Right lung (tissue), 10 donors: ENCODE measurements at places on chromosomes 16 and 17.
A peak's percentile ranks its signal among the peaks of the same experiment; 100 is the strongest.

GRCh38 chr17:73435412-73435811 lies 123.6 kb upstream of the CDC42EP4 start:
- DNase-seq = no peak

GRCh38 chr17:6496640-6497441 lies 52.6 kb downstream of the PIMREG start:
- no peak for DNase-seq

DNA sequence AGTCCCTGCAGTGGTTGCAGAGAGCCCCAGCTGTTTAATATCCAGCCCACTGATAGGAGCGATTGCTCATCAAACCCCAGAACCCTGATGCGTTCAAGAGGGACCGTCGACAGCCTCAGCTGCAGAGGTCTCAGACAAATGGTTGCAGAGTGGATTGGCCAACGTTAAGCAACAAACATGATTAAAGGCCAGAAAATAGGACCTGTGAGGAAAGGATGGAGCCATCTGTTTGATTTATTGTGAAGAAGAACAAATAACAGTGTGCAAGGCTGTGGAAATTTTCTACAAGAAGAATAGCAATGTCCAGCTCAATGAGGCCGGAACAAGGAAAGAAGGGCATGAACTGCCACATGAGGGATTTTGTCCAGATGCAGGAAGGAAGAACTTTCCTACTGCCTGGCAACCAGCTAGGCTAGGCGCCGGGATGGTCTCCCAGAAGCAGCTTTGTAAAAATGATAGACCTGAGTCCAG lies 138.4 kb upstream of the DNAH9 start:
- peak; percentile 19 for DNase-seq

DNA sequence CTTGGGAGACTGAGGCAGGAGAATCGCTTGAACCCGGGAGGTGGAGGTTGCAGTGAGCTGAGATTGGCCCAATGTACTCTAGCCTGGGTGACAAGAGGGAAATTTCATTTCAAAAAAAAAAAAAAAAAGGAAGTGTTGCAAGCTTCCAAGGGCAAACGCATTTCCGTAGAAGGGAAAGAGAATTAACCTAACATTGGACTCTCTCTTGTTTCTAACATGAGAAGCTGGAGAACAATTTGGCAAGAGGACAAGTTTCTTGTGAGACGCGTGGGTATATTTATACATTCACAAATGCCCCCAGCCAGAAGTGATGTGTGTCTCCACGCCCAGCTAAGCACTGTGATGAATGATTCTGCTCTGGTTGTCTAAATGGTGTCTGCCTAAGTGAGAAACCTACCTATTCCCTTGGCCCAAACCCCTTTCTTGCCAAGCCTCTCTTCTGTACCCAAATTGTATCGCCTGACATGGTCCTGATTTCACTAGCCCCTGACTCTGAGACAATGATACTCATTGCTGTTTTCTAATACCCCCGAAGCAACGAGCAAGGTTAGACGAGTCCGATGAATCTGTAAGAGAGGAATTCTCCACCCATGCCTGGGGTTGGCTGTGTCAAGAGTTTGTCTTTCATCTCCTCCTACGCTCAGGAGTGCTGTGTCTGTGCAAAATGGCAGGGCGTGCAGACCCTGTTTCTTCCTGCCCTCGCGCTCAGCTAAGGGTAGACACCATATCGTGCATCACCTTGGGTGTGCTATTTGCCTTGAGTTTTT lies 14.2 kb upstream of the ST6GALNAC2 start:
- DNase-seq = no peak

DNA sequence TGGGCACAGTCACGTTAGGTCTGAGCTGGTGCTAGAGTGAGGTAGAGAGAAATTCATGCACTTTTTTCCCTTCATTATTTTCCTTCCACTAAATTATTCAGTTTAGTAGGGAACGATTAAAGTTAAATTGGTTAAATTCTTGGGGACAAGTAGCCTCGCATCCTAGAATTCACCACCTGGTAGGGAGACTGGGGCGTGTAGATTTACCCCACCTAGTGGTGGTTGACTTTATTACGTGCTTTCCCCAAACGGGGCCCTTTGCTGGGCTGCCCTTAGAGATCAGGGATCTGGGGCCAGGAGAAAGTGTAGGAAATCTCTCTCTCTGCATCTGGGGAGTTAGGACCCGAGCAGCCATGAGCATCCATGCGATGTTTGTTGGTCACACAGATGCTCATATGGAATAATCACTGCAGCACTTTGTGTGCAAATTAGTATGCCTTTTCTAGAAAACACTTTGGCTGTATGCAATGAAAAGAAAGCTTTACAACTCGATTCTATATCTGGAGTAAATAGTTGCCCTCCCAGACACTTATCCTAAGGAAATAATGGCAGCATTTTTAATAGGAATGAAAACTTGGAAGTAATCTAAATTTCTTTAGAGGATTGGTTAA lies 107.0 kb downstream of the PLCG2 start:
- DNase-seq = no peak

GRCh38 chr17:49915260-49915659 lies 53.7 kb upstream of the DLX4 start:
- DNase-seq = no peak

GRCh38 chr16:31130899-31131298 lies 4.6 kb downstream of the PRSS8 start:
- DNase-seq = peak; percentile 73
